ENCODE measurements at places on chromosomes 7 and 10.
A peak's percentile ranks its signal among the peaks of the same experiment; 100 is the strongest.

DNA sequence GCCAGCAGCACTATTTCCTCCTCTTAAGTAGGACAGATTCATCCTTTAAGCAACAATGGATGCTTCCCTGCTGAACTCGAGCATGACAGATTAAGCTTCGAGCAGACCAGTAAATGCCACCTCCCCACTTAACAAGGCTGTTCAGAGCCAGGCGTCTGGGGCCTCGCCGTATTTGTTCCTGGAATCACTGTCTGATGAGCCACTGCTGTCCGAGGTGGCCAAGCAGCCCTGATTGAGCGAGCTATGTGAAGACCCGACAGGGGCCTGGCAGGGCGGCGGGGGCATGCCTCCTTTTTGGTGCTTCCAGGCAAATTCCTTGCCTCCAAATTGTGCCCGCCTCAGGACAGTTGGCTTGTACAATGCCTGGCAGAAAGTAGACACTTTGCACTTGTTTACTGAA lies 862.6 kb downstream of the NRG3 start:
- DNase-seq, result no peak

DNA sequence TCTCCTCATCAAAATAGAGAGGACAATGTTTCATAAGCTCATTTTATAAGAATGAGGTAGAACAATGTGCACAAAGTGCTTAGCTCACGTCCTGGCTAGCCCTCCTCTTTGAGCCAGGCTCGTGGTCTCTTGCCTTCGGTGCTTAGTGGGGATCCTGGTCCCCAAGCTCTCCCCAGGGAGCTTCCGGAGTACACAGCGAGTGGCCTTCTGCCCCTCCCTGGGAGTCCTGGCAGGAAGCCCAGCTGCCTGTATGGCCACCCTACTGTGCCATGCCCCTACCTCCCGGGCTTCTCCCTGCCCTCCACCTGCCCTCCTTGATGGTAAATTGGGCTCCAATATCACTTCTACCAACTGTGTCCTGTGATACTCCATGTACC lies 868 bp downstream of the MYO1G start:
- DNase-seq, result no peak

- peak; percentile 14 for DNase-seq
These were observed 491.7 kb downstream of the ARL4A start for GRCh38 chr7:13179011-13179582.

GRCh38 chr7:134785842-134786241 lies 6.4 kb downstream of the CALD1 start:
- DNase-seq, result no peak

- no peak for DNase-seq
These were observed 57.9 kb downstream of the ZNF22 start for GRCh38 chr10:45058580-45058979.
